ENCODE measurements at places on chromosomes 4 and X.

DNA sequence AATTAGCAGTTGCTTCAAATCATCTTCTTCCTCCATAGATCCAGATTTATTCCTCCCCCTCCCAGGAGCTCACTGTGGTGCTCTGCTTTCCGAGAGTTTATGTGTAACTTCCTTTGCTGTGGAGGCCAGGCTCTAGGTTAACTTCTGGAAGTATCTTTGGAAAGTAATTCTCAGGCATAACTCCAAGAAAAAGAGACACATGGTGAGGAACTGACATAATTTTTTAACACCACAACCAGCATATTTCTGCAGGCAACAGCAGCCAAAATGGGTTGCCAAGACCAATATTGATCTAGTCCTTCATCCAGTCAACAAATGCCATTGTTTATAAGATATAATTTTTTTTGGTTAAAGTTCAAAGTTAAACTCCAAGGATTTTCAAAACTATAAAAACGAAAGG is 114.5 kb upstream of the RBPJ start:
- DNase-seq = no peak

- DNase-seq = peak; percentile 57
Measured at GRCh38 chrX:52574416-52575275, 57.8 kb upstream of the XAGE1B start.

DNA sequence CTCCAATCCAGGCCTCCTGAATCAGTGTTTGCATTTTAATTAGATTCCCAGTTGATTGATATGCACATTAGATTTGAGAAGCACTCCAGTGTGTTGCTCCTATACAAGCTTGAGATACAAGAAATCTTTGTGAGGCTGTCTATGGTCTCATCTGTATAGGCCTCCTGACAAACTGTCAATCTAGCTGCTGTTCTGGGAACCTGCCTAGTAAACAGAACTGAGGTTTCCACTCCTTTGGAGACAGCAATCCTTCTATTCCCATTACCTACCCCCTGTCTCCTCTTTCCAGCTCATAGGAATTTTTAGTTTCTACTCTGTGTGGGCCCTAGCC is 306.1 kb upstream of the EMCN start:
- no peak for DNase-seq

DNA sequence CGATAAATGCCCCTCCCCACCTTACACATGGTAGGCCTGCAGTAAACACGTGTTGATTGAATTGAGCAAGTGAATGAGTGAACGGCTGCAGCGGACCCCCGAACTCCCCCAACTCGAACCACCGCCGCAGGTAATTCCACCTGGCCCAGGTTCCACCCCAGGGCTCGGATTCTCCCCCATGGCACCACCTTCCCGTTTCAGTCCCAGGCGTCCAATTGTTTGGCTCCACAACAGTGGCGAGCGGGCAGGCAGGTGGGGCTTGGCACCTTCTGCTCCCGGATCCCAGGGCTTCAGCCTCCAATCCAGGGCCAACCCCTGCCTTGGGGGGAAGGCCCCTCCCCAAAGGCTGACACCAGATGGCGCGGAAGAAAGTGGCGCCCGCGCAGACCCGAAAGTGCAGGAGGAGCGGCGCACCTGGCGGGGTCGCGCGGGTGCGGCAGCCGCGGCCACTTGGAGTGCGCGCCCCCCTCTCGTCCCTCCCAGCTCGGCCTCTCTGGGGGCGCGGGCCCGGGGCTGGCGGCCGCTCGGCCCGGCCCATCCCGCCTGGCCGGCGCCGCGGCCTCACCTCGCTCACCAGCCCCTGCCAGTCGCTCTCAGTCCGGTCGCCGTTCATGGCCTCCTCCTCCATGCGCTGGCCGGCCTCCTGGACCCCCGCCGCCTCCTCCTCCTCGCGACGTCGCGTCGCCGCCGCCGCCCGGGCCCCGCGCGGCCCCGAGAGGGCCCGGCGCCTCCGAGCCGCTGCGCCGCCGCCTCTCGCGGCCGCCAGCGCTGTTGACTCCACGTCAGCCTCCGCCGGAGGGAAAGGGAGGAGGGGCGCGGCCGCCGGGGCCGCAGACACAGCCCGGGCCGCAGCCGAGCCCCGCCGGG is at the start of gene CCDC149:
Gene CCDC149, minus strand, starts transcription at position 791 of the 867 bp plus-strand sequence. Its CDS starts 178 bp downstream, at position 613.
- no peak for DNase-seq

DNA sequence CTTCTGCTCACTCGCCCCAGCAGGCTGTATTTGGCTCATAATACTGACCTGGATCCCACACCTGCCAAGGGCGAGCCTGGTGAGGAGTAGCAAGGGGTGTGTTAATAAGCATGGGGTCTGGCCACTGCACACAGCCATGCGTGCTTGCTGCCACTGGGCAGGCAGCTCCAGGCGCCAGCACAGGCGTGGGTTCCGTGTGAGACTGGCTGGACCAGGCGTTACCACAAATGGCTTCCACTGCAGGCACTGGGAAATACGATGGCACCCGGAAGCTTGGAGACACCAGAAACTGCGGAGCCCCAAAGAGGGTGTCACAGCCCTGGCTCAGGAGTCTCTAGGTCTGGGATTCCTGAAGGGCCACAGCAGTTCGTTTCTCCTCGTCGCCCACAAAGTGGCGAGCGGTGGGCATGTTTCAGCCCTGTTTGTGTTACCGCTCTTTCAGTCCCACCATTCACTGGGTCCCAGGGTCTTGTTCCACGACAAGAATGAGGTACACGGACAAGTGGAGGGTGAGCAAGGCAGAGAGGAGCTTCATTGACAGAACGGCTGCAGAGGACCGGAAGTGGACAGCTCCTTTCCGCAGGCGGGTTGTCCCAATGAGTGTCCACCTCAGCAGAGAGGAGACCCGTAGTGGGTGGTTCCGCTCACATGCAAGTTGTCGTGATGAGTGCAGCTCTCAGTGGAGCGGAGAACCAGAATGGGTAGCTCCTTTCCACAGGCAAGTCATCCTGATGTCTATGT is 428.9 kb downstream of the EPHA5 start:
- no peak for DNase-seq

- no peak for DNase-seq
Measured at GRCh38 chr4:152630324-152630723, 49.5 kb downstream of the TMEM154 start.

GRCh38 chr4:170675568-170676262 is 586.0 kb upstream of the AADAT start:
- no peak for DNase-seq

- no peak for DNase-seq
Measured at GRCh38 chr4:183624548-183624947, 34.4 kb downstream of the RWDD4 start.

DNA sequence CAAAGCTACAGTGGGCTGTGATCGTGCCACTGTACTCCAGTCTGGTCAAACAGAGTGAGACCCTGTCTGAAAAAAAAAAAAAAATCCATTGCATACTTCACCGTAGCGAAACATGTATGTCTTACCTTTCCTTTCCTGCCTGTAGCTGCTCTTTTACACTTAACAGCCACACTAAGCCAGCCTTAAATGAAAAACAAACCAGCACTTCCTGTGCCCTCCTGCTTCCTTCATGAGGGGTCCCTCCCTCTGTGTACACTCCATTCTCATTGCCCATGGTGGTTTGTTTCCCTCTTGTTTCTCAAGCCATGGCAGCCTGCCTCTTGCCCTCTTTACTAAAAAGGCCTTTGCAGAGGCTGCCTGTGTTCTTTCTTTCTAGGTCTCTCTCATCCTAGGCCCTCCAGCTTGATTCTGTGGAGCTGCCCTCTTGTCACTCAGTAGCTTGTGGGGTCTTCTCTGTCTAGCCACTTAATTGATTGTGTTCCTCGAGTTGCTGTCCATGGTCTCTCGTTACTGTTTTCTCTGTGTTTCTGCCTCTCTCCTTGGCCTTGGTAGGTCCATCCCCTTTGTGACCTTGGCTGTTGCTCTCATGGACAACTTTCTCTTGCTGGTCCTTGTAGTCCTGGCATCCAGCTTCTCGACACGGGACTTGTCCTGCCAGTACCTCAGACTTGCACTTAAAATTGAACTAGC is 52.1 kb upstream of the MSANTD1 start:
- DNase-seq = no peak

- DNase-seq = no peak
Measured at GRCh38 chrX:16950423-16950822, 4.0 kb downstream of the REPS2 start.

DNA sequence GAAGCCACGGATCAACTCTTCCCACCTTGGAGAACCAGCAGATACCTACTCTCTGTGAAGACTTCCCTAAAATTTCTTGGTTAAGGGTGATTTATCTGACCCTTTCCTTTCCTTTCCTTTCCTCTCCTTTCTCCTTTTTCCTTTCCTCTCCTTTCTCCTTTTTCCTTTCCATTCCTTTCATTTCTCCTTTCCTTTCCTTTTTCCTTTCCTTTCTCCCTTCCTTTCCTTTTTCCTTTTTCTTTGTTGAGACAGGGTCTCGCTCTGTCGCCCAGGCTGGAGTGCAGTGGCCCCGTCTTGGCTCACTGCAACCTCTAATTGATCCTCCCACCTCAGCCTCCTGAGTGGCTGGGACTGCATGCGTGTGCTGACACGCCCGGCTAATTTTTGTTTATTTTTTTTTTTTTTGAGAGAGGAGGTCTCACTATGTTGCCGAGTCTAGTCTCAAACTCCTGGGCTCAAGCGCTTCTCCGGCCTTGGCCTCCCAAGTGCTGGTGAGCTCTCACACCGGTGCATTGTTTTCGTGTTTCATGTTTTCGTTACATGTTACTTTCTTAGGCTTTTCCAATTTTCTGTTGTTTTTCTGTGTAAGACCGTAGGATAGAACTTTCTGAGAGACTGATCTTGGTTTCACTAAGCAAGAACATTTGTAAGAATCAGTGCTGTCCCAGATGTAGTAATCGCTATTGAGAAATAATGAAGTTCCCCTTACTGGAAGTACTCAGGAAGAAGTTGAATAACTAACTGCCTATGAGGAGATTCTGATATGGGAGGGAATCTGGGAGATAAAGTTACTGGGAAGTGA is 2.0 kb downstream of the TMEM165 start:
- peak; percentile 19 for DNase-seq

DNA sequence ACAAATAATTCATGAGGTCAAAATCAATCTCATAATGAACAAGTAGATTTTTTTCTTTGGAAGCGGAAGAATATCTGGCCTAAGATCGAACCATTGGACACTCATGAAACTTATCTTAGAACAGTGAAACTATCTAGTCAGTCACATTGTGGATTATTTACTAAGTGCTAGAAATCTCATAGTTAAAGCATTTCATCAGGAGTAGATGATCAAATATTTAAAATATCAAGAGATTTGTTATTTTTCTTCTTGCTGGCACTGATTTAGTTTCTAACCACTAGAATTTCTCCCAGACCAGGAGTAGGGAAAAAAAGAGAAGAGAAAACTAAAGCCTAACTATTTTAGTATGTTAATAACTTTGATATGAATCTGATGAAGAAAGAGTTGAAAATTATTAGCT is 105.5 kb downstream of the SHROOM3 start:
- DNase-seq = no peak

- DNase-seq = no peak
Measured at GRCh38 chr4:42411803-42412202, 14.5 kb downstream of the SHISA3 start.

DNA sequence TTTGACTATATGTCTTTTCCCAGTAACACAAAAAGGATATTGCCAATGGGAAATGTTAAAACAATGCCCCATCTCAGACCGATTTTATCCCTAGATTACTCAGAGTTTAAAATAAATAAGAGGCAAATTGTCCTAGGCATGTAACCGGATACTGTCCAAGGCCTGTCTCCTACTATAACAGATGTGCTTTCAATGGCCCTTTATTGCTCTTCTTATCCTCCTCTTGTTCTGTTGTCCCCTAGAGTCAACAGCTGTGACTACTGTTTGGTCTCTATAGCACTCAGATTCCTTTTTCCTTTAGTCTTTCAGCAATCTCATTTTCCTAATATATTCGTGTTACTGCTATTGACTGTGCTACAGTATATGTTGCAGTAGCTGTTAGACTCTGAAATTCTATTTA is 66.8 kb upstream of the PLS3 start:
- no peak for DNase-seq

- DNase-seq = no peak
Measured at GRCh38 chrX:19670854-19671620, 155.7 kb upstream of the MAP3K15 start.

GRCh38 chrX:69110116-69110530 is 55.1 kb downstream of the PJA1 start:
- no peak for DNase-seq

DNA sequence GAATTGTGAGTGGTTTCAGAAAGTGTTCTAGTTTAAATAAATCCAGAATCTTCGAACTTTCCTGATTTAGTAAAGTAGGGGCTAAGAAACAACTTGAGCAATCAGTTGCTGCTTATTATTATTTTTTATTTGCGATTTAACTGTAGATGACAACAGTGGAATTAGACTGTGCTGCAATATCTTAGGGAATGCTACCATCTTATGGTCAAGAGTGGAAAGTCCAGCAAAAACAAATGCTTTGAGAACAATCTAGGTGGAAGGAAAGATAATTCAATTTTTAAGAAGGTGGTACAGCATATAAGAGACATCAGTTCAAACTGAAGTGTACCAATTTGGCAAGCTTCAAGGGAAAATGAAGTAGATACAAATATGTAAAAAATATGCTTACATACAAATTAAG is 73.3 kb downstream of the CYLC1 start:
- no peak for DNase-seq

DNA sequence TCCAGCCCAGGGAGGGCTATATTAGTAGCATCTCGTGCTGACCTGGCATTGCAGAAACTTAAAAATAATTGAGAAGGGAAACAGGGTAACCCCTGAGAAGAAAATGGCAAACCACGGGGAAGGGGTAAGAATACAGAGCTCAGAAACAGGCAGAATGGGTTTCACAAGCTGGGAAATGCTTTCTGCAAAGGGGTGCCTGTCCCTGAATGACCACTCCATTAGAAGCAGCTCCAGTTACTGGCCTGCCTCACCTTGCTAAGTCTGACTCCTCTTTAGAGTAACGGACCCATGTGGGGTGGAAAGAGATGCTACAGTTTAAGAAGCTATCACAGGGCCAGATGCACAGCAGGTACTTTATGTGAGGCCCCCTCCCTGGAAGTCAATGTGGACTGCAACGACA is 2.5 kb downstream of the WDR1 start:
- no peak for DNase-seq

DNA sequence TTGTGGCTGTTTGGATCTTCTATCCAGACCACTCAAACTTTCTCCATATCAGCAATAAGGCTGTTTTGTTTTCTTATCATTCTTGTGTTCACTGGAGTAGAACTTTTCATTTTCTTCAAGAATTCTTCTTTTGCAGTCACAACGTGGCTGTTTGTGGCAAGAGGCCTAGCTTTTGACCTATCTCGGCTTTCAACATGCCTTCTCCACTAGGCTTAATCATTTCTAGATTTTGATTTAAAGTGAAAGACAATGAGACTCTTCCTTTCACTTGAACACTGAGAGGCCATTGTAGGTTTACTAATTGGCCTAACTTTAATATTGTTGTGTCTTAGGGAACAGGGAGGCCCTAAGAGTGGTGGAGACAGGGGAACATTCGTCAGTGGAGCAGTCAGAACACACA is 19.1 kb downstream of the FGF2 start:
- no peak for DNase-seq

Measured in B cell (primary cell).